ENCODE measurements at places on chromosomes 2 and 18.

DNA sequence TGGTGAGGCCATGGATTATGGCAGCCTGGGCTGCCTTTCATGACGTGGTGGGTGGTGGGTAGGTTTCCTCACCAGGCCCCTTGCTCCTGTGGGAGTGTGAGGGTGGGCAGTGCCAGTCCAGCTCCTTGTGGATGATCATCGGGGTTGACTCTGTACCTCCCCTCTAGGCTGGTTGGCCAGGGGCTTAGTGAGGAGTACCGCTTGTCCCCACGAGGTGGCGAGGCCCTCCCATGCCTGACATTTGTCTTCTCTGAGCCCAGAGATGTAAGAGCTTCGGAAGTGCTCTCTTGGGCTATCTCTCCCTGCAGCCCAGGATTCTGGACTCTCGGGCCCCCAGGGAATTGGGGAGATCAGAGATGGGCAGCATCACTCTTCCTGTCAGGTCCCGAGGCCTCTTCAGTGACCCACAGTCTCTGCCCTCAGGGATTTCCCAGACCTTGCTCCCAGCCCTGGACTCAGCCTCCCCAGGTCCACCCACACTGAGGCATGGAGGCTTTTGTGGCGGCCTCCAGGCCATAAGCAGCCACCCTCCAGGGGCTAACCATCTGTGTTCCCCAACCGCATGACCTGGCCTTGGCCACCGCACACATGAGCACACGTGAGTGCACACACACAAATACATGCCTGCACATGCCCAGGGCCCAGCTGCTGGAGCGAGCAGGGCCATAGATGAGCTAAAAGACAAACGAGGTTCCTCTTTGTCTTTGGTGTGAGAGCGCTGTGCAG lies 6.5 kb downstream of the SPR start:
- DNase-seq = peak; percentile 28

DNA sequence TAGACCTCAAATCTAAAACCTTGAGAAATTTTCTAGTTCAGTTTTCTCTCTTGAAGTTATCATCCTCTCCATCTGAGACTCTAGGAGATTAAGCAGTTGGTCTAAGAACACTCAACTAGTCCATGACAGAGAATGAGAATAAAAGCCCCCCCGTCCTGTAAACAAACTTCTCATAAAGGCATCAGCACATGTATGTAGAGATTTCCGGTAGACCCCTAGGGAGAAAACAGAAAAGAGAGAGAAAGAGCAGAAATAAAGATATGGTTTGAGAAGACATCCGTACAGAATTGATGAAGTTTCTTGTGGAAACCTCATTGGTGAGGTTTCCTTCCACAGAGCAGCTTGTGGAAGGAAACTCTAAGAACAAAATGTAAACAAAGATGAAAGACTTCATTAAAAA lies 3.2 kb upstream of the GPR155 start:
- DNase-seq = no peak

GRCh38 chr2:48221846-48222516 lies 308.0 kb upstream of the STON1 start:
- DNase-seq = no peak

- DNase-seq = no peak
Observed at GRCh38 chr2:68857202-68857845, 13.9 kb downstream of the BMP10 start.

- no peak for DNase-seq
Observed at GRCh38 chr2:186309901-186310300, 176.2 kb upstream of the ZC3H15 start.

DNA sequence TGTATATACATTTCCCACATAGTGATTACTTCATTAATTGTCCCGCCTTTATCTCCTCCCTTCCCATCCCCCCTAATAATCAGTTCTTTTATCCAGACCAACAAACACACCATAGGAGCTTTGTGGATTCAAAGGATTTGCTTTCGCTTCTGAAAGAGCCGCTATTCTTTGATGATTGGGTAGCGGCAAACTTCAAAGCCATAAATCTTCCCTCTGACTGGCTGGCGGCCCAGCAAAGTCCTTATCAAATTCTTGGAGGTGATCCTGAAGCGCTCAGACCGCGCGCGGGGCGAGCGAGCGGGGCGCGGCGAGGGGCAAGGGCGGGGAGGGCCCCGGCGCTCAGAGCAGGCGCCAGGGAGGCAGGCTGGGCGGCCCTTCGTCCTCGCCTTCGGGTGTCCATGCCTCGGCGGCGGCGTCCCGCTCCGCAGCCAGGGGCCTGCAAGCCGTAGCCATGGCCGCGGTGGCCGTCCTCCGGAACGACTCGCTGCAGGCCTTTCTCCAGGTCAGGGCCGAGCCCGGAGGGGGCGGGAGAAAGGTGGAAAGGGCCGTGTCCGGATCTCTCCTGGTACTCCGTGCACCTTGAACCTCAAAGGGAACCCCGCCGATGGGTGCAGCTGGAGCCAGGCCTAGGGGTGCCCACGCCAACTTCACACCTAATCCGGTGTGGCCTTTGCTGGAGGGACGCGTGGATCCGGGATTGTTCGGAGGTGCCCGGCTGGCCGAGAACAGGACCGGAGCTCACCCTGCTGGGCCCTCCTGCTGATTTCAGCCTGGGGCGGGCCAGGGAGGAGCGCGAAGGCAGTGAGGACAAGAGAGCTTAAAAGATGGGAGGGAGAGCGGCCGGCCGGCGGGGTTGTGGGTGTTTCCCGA lies at the start of gene SP5:
TSS of gene SP5 (plus strand) at position 276 of the 870 bp plus-strand sequence. CDS start at position 452, 176 bp downstream.
- DNase-seq = peak; percentile 54

DNA sequence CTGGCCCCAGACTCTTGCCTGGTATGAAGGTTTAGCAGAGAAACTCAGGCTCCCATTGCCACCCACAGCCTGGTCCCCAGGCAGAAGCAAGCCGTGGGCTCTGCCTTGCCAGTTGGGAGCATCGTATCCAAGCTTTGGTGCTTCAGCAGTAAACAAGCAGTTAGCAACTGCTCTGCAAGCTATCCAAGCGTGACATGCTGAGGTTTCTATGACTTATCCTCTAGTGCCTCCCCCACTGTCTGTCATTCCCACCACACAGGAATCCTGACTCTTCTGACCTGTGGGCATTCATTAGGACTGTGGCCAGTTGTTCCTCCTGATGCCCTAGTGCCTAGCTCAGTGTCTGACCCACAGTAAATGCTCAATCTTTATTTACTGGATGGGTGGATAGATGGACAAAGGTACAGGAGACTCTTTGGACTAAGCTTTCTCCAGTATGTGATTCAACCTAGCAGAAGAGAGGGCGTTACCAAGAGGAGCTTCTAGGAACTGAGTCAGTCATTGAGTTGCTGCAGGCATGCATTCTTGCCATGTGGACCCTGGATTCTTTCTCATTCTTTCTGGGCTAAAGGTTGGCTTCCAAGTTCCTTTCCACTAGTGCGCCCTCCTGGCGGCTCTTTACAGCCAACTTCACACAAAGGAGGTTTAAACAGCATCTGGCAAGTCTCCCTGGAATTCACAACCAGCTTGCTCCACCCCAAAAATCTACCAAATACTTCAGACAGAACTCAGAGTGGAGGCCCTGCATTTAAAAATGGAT lies 40.6 kb upstream of the MRPL19 start:
- no peak for DNase-seq

GRCh38 chr2:62152000-62152399 lies 43.9 kb upstream of the B3GNT2 start:
- DNase-seq = no peak

Data from CD4-positive, alpha-beta T cell treated with Interferon alpha-2 for 1 hour (primary cell).